Thyroid gland (tissue), 4 donors: ENCODE measurements at places on chromosomes 3 and 15. TPM values are rescaled to one million over a fixed set of nuclear protein-coding genes. Genes with fewer than 3 reads are reported as not detected.

GRCh38 chr15:88704791-88705768, 66.3 kb downstream of the ISG20 start:
- DNase-seq: peak; percentile 68

GRCh38 chr15:92473756-92474155, 80.1 kb downstream of the ST8SIA2 start:
- no peak for DNase-seq

DNA sequence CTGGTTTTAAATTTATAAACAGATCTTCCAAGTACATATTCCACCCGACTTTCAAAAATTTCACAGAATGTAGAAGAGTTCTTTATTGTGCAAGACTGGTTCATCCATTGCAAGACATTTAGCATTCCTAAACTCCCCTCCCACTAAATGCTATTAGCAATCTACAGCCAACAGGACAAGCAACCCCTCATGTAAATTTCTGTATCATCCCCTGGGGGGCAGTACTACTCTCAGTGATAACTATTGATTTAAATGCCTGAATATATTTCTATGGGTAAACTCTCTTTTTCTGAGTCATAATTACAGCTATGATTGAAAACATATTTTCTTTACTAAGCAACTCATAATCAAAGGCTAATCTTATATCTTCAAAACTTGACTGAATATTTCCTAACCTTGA, 10.7 kb upstream of the SLC15A2 start:
- DNase-seq: no peak

DNA sequence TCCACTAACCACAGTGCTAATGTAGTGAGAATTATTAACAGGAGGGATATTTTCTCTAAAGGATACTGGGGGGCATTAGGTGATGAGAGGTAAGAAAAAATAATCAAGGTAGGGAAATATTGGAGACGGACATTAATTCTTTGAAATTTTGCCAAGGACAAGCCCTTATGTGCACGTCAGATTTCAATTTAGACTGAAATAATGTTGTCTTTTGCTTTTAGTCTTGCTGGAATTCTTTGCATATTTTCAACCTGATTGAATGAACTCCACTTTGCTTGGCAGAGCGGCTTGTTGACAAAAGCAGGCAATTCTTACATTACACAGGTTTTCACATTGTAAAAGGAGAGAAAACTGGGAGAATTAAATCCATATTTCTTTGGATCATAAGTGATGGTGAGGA, 25.0 kb upstream of the C3orf52 start:
- peak; percentile 54 for DNase-seq

DNA sequence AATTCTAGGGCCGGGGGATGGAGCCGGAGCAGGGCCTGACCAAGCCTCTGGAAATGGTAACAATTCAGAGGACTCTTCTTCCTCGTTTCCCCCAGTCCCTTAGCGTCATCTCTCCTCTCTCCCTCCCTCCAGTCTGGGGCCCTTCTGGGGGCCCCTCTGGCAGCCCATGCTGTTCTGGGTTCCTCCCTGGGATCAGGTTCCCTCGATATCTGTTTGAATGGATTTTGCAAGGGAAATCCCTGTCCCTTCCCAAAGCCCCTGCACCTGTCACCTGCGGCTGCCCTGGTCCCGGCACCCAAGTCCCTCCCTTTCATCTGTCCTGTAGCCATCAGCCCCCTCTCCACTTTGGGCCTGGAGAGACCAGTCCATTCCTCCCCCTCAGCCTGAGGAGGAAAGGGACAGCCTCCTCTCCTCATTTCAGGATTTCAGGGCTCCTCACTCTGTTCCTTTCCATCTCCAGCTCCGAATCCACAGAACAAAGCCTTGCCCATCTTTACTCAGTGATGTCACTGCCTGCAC, 1.7 kb upstream of the PLCB2 start:
- DNase-seq: no peak

IL20RB gene
- total RNA-seq: 0.33 TPM

GRCh38 chr3:142568393-142569017, 10.0 kb downstream of the ATR start:
- DNase-seq: no peak

GRCh38 chr3:168975576-168975975, 687.9 kb downstream of the MECOM start:
- DNase-seq: no peak

DNA sequence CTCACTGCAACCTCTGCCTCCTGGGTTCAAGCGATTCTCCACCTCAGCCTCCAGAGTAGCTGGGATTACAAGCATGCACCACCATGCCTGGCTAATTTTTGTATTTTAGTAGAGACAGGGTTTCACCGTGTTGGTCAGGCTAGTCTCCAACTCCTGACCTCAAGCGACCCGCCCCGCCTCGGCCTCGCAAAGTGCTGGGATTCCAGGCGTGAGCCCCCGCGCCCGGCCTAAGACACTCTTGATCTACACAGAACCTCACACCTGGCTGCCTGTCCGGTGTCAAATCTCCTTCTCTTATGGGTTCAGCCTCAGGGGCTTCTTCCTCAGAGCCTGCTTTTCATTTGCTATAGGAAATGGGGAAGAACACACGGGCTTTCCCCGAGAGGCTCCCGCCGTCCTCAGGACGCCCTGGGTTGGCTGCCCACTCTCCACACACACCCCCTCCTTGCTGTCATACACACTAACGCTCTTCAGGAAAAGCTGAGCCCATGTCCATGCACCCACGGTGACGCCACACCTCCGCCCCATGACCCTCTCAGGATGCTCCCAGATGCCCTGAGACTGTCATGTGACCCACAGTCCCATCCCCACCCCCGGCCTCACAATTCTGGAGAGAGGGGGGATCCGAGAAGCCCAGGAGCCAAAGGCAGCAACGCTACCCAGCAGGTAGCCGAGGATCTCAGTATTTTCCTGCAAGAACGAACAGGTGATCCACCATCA, 10.4 kb downstream of the TMEM44 start:
- no peak for DNase-seq

- DNase-seq: no peak
These were observed 33.6 kb downstream of the TMEM212 start for GRCh38 chr3:171876680-171877147.

CHRNA7 gene
- 10.2 TPM for total RNA-seq

C3orf80 gene
- total RNA-seq: 0.29 TPM

DNA sequence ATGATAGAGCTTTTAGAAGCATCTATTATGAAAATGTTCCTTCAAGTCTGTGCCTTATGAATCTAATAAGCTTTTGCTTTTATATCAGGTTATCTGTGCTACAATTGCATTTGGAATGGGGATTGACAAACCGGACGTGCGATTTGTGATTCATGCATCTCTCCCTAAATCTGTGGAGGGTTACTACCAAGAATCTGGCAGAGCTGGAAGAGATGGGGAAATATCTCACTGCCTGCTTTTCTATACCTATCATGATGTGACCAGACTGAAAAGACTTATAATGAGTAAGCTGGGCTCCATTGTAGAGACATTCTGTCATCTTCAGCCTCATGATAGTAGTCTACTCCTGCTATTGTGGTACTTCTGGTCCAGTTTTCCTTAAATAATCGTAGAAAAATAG, 73.4 kb downstream of the BLM start:
- no peak for DNase-seq

- DNase-seq: no peak
These were observed 183.3 kb downstream of the NR1D2 start for GRCh38 chr3:24128199-24129005.
